NCI-H345 (cell line): ENCODE measurements at places on chromosomes 1 and 21.

DNA sequence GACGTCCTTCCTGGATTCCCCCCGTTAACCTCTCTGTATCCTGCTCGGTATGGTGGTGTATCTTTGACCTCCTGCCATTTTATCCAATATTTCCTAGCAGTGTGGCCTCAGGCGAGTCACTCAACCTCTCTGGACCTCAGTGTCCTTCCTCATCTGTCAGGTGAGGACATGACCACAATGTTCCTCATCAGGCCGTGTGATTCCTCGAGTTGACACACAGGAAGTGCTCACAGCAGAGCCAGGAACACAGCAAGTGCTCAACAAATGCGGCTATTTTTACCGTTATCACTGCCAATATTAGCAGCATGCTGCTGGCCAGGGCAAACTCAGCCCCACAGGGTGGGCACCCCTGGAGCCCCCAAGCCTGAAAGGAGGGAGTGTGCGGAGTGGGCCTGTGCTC lies 450.2 kb downstream of the KIF26B start:
- DNase-seq, result no peak

DNA sequence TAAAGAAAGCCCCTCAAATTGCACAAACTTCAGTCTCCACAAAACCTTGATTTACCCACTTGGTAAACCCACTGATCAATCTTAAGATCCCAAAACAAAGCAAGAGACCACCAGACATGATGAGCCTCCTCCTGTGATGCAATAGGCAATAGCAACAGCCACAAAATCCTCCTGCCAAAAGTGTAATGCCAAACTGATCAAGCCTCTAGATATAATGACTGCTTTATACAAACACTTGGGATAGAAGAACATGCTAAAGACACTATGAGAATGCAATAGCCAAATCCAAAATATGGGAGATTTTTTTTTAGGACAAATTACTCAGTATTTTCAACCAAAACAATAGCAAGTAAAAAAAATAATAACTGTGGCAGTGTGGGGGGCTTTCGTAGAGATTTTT lies 64.9 kb upstream of the PTGFRN start:
- no peak for DNase-seq

GRCh38 chr21:41894922-41895557 lies 15.9 kb upstream of the PRDM15 start:
- no peak for DNase-seq

DNA sequence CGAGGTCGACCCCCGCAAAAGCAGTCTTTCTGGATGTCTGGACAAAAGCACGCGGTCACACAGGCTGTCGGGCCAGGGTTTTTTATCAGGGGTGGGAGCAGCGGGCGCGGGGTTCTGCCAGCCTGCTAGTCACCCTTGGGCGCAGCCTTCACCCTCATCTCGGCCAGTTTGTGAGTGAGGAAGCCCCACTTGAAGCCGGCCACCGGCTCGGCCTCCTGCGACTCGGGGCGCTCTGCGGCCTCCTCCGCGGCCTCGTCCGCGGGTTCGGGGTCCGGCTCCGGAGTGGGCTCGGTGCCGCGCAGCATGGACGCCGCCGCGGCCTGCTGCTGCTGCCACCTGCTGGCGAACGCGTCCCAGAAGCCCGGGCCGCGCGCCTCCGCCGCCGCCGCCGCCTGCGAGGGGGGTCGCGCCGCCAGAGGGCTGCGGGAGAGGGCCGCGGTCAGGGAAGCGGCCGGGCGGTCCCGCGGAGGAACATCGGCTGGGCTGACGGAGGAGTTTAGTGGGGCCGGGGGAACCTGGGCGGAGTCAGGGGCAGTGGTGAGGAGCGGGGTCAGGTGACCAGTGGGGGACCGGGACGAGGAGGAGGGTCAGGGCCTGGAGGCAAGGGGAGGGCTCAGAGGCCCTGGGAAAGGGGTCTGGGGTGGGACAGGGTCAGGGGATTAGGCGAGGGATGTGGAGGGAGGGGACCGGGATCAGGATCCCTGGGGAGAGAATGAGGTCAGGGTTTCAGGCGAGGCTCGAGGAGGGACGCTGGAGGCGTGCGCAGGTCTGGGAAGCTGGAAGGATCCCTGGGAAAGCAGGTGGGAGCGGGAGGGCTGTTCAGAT lies 4.5 kb downstream of the C1orf232 start:
- peak; percentile 48 for DNase-seq

GRCh38 chr1:199837321-199837720 lies 190.2 kb upstream of the NR5A2 start:
- DNase-seq, result no peak

DNA sequence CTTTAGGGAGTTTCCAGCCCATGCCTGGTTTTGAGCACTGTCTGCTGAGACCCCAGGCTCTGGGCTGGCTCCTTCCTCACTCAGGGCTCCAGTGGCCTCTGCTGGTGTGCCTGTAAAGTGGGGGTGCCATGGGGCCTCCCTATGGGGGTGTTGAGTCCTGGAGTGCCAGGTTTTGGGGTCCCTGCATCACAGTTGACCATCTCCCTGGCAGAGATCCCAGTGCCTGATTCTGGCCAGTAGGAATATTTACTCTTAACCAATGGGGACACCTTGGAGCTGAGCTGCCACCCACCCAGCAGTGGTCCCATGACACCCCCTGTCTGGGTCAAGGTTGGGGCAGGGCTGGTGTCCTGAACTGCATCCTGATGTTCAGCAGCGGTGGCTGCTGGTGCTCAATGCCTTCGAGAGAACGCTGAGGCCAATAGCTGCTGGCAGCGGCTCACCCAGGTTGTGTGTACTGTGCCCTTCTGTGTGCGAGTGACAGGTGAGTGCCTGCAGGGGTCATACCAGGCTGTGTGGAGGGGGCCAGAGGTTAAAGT lies 9.6 kb upstream of the ZNF669 start:
- DNase-seq, result no peak

- no peak for DNase-seq
Measured at GRCh38 chr21:14582934-14583628, 37.0 kb upstream of the SAMSN1 start.
